A549 (cell line): ENCODE measurements at places on chromosomes 4 and X. TPM values are rescaled to one million over a fixed set of nuclear protein-coding genes. Genes with fewer than 3 reads are reported as not detected.

DNA sequence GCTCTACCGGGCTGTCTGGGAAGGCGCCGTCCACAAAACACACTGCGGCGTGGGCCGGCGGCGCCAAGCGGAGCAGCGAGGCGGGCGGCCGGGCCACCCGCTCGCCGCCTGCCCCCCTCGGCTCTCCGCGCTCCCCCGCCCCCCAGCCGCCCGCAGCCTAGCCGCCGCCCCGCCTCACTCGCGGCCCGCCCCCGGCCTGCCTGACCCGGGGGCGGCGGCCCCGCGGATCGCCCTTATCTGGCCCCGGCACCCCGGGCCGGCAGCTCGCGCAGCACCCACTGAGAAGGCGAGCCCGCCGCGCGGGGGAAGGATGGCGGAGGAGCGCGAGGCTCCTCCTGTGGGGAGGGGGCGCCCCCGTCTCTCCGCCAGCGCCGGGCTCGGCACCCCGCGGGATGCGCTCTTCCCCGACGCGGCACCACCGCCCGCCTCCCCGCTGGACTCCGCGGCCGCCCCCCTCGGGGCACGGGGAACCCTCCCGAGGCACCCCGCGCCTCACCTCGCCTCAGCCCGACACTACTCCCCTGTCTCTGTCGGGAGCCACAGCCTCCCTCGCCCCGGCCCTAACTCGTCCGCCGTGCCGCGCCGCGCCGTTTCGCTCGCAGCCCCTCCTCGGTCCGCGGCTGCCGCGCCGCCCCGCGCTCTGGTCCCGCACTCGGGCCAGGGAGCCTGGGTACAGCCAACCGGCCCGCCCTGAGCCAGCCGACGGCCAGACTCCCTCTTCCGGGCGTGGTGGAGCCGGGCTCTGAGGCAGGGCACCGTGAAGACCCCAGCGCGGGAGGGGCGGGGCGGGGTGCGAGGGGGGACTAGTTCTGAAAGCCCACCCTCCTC, 566 bp downstream of the ATP11C start:
- DNase-seq: peak; percentile 33

- peak; percentile 15 for DNase-seq
These were observed 437.5 kb upstream of the FGF16 start for GRCh38 chrX:77009691-77010090.

- no peak for DNase-seq
These were observed 22.3 kb upstream of the EMCN start for GRCh38 chr4:100540131-100540530.

DNA sequence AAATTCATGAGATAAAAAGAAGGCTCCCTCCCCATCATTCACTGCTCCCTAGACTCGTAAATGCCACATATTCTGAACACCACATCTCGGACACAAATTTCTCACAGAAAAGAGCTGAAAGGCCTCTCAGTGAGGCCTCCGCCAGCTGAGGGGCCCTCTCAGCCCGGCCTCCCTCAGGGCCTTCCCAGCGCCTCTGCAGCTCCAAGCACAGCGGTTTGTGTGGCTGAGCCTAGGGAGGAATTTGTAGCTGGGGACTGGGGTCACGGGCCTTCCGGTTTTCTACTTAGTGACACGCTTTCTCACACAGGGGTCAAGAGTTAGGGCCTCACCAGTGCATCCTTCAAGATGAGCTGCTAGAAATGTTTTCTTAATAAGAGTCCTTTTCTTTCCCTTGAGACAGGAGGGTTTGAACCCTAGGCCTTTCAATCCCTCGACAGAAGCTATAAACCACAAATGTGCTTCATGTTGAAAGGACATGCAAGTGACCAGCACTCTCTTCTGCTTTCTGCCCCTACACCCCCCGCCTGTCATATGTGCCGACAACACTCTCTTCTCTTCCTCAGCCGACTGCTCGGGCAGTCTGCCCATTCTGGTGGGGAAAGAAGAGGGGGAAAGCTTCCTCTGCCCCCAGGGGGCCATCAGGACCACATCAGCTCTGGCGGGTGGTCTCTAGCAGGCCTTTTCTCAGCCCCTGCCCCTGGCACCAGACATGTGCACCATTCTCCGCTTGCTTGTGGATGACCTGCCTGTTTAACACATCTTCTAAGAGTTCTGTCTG, 104.9 kb downstream of the CHIC2 start:
- no peak for DNase-seq

DNA sequence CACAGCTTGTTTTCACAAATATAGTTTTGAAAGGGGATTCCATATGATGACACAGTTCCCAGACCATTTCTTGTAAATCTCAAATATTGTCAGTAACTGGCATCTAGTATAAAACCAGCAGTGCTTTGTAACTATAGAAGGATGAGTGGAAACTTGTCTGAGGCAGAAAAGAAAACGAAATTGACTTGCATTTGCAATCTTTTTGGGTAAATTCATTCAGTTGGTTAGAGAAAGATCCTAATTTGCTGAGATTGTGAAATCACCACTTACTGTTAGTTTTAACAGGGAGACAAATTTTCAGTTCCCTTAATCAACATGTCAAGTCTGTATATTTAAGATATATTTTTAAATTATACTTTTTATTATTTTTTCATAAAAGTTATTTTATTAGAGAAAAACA, 71.5 kb upstream of the VEGFC start:
- no peak for DNase-seq

The ATOH1 gene
- not detected in 3 replicates for polyA plus RNA-seq

The ASB5 gene
- polyA plus RNA-seq: not detected in 3 replicates
